ENCODE measurements at places on chromosomes 2 and 18.

DNA sequence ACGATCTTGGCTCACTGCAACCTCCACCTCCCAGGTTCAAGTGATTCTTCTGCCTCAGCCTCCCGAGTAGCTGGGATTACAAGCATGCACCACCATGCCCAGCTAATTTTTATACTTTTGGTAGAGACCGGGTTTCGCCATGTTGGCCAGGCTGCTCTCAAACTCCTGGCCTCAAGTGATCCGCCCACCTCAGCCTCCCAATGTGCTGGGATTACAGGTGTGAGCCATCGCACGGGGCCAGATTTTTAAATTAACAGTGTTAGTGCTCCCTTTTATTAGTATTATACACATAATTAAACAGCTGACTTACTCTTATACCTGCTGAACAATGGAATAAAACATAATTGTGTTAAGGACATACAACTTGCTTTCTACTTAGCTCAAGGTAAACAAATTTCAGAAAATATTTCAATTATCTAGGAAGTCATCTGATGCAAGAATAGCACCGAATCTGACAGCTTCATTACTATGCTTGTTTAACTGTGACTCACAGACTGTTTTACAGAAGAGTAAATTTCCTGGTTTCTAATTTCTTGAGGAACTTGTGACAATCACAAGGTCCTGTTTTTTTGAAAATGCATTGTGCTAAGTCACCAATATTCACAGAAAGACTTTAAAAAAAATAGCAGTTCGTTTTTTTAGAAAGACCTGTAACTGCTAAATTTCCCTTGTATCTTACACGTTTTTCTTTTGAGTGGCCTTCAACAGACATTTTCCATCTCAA lies 51.2 kb downstream of the SPIRE1 start:
- no peak for DNase-seq

DNA sequence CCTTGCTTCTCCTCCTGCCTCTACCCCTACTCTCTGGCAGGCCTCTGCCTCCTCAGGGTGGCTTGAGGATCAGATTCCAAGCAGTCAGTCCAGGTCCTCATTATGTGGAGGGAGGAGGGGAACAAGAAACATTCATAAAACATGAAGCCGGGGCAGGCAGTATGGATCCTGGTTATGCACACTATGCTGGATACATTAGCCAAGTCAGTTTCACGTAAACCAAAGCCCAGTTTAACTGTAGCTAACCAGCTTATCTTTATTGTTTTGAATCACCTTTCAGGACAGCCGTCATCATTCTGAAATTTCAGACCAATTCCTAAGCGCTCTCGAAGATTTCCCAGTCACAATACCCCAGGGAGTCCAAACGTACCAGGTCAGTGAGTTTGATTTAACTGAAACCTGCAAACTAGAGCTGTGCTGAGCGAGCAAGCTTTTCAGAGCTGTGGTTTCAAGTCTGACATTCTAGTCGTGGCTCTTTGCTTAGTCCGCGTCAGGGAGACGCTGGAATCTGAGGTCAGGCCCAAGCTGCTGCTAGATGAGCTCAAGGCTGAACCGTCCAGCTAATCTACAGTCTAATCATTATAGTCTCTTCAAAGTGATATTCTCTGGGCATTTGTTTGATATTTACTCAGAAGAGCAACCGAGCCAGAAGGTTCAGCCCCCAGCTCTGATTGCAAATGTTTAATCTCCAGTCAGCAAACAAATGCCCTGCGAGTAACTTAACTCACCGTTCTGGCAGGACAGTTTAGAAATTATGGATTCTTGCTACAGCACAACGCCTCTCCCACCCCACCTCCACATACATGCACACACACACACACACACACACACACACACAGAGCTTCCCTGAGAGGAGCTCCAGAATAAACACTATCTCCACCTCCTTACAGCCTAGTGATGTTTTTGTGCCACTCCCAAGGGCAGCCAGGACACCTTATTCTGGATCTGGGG lies 63.8 kb upstream of the BZW1 start:
- DNase-seq = no peak

DNA sequence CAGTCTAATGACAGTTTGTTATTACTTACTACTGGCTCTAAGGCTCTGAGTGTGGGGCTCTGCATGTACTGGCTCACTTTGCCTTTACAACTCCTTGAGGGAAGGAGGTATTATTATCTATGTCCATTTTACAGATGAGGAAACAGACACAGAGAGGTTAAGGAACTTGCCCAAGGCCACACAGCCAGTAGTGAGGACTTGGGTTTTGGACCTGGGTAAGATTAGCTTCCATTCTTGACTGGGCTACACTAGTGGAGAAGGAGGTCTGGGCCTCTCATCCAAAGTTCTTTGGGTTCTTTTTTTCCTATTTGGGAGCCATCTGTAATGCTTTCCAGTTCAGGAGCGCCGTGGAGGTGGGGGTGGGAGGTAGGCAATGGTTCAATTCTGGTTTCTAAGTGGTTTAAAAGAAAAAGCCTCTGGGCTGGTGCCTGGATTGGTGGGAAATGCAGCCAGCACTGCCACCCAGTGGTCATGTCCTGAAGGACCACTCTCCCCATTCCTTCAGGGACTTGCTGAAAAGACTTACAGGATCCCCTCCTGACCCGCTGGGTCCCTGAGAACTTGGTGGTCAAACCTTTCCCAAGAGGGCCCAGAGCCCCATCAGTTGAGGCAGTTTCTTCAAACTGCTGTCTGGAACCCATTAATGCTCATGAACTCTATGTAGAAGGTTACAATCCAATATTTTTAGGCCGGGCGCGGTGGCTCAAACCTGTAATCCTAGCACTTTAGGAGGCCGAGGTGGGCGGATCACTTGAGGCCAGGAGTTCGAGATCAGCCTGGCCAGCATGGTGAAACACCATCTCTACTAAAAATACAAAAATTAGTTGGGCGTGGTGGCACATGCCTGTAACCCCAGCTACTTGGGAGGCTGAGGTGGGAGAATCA lies 38.6 kb upstream of the NOTO start:
- DNase-seq = peak; percentile 47

DNA sequence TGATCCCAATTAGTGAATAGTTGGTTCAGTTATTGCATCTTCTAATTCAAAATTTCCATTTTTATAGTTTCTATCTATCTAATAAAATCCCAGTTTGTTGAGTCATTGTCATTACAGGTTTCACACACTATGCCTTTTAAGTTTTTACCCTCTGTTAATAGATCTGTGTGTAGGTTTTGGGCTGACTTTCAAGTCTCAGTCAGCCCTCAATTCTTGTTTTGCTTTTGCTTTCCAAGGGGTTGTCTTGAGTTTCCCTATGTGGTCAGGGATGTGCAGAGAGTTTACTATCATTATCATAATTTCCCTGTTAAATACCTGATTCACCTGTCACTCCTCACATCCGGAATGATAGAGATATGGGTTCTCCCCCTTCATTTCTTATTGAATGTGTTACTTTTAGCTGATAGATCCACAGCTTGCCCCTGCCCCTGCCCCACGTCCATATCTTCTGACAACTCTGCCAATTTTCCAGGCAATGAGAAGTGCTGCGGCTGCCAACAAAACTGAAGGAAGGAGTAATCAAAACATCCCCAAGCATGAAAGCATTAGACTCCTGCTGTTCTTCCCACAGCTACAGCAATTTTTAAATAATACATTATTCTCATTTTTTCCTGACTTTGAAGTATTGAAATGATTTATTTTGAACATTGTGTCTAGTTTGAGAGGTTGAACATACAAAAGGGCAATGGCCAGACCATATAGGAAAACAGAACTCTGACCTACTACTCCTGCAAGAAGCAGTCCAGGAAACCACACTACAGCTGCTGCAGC lies 1064.8 kb downstream of the SUCLG1 start:
- DNase-seq = no peak

DNA sequence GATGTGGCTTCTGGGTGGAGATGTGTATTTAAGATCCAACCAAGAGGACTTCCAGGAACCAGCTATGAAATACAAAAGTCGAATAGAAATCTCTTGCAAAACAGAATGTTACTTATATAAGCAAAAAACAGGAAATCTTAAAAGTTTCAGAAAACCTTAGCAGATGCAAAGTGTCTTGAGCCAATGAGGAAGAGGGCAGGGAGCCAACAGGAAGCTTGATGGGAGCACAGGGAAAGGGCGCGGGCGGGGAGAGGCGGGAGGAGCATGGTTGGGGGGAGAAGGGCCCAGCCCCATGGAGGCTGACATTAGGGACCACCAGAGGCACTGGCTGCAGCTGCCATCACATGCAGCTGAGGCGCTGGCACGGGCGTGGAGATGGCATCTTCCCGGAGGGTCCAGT lies 203.3 kb downstream of the SNTG2 start:
- DNase-seq = no peak

DNA sequence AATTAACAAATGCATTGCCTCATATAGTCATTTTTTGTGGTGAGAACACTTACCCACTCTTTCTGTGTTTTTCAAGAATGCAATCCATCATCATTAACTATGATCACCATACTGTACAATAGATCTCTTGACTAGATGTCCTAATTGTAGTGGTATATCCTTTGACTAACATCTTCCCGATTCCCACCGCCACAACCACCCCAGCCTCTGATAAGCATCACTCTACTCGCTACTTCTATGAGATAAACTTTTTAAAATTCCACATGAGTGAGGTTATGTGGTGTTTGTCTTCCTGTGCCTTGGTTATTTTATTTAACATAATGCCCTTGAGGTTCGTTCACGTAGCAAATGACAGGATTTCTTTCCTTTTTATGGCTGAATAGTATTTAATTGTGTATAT lies 6.6 kb downstream of the VWA3B start:
- DNase-seq = no peak

- no peak for DNase-seq
These were observed 16.3 kb downstream of the SLC3A1 start for GRCh38 chr2:44291281-44292248.

DNA sequence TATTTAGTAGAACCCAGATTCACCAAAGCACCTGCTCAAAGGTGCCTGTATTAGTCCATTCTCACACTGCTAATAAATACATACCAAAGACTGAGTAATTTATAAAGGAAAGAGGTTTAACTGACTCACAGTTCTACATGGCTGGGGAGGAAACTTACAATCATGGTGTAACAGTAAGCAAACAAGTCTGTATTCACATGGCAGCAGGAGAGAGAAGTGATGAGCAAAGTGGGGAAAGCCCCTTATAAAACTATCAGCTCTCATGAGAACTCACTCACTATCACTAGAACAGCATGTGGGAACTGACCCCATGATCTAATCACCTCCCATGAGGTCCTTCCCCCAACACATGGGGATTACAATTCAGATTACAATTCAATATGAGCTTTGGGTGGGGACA lies 28.0 kb upstream of the DDX18 start:
- DNase-seq = no peak

- no peak for DNase-seq
These were observed 57.2 kb downstream of the SOX11 start for GRCh38 chr2:5749347-5749746.

GRCh38 chr2:199261936-199262335 lies 195.8 kb downstream of the SATB2 start:
- no peak for DNase-seq

GRCh38 chr2:147523415-147523814 lies 321.4 kb upstream of the ACVR2A start:
- DNase-seq = no peak

DNA sequence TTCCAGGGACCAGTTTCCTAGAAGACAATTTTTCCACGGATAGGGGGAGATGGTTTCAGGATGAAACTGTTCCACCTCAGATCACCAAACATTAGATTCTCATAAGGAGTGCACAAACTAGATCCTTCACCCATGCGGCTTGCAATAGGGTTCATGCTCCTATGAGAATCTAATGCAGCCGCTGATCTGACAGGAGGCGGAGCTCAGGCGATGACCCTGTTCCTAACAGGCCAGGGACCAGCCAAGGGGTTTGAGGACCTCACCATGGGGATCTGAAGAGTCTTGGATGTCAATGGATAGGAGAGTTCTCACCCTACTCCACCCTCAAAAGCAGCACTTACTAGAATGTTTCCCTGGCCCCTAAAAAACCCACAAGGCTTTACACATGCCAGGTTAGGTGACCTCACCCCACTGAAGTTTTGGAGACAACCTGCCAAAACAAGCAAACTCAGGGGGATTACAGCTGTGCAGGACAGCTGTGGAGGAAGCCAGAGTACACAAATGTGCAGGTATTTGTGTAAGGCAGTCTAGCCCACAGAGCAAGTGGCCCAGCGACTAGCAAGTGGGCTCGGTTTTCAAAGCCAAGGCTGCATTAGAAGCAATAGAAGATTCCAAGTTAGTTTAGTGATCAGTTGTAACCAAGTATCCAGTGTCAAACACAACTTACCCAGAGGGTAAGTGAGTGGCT lies 3.9 kb downstream of the EVA1A start:
- DNase-seq = no peak

GRCh38 chr2:23248667-23249066 lies 136.3 kb upstream of the KLHL29 start:
- no peak for DNase-seq

GRCh38 chr18:11258039-11258610 lies 108.8 kb upstream of the PIEZO2 start:
- no peak for DNase-seq
